H9 (cell line): ENCODE measurements at places on chromosomes 11 and 22. TPM values are rescaled to one million over a fixed set of nuclear protein-coding genes. Genes with fewer than 3 reads are reported as not detected.

Gene CHKB
- total RNA-seq, result 64.1 and 64.9 TPM in 2 replicates

DNA sequence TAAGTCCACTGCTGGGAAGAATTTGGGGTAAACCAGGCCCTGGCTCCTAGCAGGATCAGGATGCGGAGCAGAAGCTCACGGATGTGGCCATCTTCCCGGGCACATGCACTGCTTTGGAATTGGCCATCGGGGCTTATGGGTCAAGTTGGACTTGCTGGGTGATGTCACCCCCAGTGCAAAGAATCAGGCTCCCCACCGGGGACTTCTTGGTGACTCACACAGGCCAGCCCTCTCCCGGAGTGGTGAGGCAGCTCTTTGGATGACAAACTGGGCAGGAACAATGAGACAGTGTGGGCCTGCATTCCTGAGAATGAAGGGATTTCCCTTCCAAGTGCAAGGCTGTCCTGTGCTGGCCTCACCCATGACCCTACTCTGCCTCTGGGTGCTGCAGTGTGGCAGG, 128.8 kb upstream of the ANO1 start:
- no peak overlapping the region for H3K4me3 ChIP-seq
- H3K27me3 ChIP-seq, result no peaks in the 10 kb centered on the region
- no peak overlapping the region for H3K27ac ChIP-seq

DNA sequence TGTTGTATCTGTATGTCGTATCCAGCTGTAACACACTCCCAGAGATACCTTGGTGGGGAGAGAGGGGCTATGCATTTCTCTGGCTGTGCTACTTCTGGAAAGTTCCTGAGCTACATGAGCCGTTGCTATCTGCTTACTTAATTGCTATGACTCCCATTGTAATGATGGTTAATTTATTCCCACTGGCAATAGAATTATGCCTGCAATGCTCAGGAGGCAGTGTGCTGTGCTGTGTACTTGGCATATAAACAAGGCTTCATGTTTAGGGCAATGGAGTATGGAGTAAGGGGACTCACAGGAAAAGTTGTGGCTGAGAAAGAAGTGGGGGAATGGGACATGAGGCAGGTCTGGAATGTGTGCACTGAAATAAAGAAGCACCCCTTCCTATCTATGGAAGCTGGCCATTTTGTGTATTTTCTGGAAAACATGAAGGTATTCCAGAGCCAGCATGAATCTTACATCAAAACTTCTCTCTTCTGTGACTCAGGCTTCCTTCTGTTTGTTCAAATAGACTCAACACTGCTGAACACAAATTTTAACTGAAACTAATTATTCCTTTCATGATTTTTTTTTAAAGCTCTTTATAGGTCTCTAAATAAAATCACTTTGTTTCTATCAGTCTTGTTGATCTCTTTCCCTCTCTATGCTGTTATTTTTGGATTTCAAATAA, 40.6 kb downstream of the CD44 start:
- H3K27ac ChIP-seq, result no peak overlapping the region
- H3K36me3 ChIP-seq, result no peaks in the 10 kb centered on the region
- DNase-seq, result no peak
- H3K4me1 ChIP-seq, result peaks cover 7% of the 10 kb centered on the region; the same call in 1 of the 2 replicates

DNA sequence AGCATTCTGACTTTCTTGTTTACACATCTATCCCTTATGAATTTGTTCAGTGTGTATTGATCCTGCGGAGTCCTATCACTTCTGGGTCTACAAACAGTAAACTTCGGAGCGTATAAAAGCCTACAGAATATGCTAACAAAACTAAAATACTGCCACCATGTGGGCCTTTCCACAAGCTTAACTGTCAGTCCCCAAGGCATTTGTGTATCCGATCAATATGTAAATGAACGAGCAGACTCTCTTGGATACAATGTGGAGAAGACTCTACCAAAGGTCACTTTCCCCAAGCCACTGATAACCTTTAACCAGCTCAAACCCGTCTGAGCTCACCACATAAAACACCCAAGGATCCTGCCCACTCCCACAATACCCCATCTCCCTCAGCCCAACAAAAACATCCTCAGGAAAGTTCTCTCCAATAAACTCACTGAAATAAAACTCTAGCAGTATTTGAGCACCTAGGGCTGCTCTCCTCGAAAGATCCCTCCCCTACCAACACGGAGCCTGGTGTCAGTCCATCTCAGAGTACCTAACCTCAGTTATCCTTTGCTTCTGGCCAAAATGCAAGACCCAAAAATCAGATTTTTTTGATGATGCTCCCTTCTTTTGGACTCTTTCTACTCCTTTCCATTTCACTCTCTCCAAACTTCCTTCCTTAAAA, 17.8 kb downstream of the ADA2 start:
- no peaks in the 10 kb centered on the region for H3K36me3 ChIP-seq
- no peak overlapping the region for H3K4me3 ChIP-seq
- H3K4me1 ChIP-seq, result peaks cover 5% of the 10 kb centered on the region; the same call in 1 of the 2 replicates
- no peak overlapping the region for H3K27ac ChIP-seq

GRCh38 chr22:22683668-22684361, 39.4 kb downstream of the GGTLC2 start:
- H3K36me3 ChIP-seq, result no peaks in the 10 kb centered on the region
- peaks cover 11% of the 10 kb centered on the region; the same call in 1 of the 2 replicates for H3K27me3 ChIP-seq
- no peak overlapping the region for H3K27ac ChIP-seq
- no peak for DNase-seq
